ENCODE measurements at places on chromosomes 6 and 20.
A peak's percentile ranks its signal among the peaks of the same experiment; 100 is the strongest.

DNA sequence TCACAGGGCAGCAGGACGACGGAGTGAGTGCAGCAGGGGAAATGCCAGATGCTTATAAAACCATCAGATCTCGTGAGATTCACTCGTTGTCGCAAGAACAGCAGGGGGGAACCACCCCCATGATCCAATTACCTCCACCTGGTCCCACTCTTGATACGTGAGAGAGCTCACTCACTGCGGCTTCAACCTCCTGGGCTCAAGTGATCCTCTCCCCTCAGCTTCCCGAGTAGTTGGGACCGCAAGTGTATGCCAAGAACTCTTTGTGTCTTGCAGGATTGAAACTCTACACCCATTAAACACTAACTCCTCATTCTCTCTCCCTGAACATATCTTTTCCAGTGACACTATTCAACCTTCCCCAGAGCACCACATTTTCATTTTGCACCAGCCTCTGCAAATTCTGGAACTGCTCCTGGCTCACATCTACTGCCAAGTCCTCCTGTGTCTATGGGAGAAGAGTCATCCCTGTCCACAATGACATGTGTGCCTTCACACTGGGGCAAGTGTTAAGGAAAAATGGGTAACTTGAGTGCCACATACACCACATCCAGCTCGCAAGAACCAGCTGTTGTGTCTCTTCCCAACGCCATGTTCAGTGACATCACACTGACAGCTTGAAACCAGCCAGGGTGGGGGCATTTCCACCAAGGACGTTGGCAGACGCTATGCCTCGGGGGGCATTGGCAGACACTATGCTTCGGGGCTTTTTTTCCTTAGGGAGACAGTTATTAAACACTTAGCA is 14.7 kb upstream of the TAF4 start:
- no peak for DNase-seq

- DNase-seq: no peak
Measured at GRCh38 chr20:43749734-43750294, 23.0 kb upstream of the GTSF1L start.

GRCh38 chr6:143127941-143128680 is 67.4 kb downstream of the AIG1 start:
- no peak for DNase-seq

DNA sequence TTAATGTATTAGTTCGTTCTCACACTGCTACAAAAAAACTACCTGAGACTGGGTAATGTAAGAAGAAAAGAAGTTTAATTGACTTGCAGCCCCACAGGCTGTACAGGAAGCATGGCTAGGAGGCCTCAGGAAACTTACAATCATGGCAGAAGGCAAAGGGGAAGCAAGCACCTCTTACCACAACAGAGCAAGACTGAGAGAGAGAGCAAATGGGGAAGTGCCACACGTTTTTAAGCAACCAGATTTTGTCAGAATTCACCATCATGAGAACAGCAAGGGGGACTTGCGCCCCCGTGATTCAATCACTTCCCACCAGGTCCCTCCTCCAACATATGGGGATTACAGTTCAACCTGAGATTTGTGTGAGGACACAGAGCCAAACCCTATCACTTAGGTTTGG is 70.8 kb upstream of the SRSF6 start:
- peak; percentile 24 for DNase-seq

DNA sequence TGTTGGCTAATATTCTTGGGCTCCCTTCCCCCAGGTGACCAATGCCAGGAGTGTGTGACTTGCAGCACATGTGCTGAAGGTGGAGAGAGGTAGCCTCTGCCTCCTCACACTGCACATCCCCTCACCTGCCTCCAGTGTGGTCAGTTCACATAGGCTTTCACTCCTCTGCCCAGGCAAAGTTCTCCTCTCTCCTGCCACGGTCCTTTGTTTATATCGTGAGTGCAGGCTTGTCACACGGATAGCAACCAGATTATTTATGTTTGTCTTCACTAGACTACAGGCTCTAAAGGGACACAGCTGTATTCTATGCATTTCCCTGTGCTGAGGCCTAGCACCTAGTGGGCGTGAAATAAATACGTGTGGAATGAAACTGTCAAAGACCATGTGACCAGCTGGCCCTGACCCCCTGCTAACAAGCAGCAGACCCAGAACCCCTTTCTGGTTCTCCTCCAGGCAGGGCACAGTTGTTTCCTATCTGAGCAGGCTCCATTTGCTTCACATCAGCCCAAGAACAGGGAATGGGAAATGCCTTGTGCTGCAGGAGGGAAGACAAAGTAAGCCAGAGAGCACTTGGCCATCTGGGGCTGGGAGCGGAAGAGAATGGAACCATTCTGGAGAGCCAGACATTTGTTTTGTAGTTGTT is 42.3 kb downstream of the UNC5CL start:
- DNase-seq: no peak

GRCh38 chr6:35213824-35214756 is at the start of gene SCUBE3:
Gene SCUBE3 (plus strand): TSS chr6:35213956. CDS start chr6:35214419, 463 bp downstream.
- DNase-seq: no peak

GRCh38 chr6:123742626-123743025 is 61.0 kb upstream of the NKAIN2 start:
- DNase-seq: no peak

GRCh38 chr6:159116343-159116742 is 52.9 kb upstream of the FNDC1 start:
- no peak for DNase-seq

GRCh38 chr20:55597526-55597925 is 407.8 kb downstream of the CBLN4 start:
- no peak for DNase-seq

DNA sequence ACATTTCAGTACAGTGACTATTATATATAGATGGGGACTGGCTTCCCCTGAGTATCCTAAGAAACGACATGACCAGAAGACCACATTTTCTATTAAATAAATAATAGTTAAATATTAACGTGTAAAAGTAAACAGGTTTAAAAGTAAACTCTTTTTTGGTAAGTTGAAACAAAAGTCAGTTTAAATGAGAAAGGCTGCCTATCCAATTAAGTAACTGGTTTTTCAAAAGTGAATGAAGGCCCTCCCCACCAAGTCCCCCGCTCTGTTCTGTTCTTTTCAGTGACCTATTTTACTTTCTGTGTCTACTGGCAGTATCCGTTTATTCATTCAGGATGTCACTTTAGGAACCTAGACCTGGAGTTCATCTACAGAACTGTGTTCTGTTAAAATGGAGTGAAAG is 32.0 kb downstream of the QKI start:
- no peak for DNase-seq

GRCh38 chr6:28534875-28535274 is 9.2 kb downstream of the GPX5 start:
- no peak for DNase-seq

DNA sequence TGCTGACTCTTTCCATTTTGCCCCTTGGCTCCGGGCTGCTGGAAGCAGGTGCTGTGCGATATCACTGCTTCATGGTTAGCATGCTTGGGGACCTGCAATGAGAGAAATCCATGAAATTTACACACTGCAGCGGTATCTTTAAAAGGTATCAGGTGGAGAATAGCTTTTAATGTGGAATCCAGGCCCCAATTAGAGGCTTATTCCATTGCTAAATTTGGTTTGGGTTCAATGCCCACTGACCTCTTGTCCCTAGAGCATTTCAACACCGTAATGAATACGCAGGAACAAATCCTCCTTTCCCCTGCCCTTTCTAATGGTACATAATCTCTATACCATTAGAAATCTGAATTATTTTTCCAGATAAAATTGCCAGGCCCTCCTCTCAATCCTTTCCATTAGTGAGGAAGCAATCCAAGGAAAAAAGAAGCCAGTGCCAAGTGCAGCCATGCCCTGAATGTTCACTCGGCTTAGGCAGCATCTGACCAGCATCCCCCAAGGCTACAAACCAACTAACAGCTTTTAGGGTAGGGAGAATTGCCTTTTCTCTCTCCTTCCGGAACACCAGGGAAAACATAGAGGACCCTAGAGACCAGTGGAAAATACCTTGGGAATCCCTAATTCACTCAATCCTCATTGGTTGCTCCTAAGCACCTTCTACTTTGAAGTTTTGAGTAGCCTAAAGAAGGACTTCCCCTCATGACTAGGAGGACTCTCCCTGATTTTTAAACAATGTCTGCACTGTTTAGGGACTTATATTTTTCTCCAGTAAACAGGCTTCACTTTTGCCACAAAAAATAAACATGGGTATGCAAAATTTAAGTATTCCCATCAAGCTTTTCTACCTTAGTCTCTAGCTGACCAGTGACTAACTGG is 143.1 kb downstream of the QRSL1 start:
- no peak for DNase-seq

Data from Jurkat, Clone E6-1 (cell line).